AG09319 (cell line): ENCODE measurements at places on chromosomes 11 and 22.

- DNase-seq, result no peak
Measured at GRCh38 chr11:112554586-112554985, 293.9 kb upstream of the PLET1 start.

- DNase-seq, result no peak
Measured at GRCh38 chr22:44663256-44663999, 38.6 kb upstream of the PRR5 start.

- DNase-seq, result no peak
Measured at GRCh38 chr11:111205632-111206385, 39.7 kb upstream of the POU2AF2 start.

DNA sequence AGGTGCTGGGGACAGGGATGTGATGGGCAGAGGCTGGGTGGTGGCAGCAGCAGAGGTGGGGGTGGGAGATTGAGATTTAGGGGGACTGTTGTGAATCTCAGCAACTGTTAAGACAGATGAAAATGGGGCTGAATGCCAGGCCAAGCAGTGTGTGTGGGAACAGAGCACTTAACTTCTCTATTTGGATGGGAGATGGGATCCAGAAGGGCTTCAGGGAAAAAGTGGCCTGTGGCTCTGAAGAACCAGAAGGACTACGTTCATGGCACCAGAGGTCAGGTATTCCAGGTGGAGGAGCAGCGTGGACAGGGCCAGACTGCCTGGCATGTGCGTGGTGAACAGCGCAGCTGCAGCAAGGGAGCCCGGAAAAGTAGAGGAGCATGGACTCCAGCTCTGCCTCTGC, 82.6 kb upstream of the SYT13 start:
- DNase-seq, result no peak

DNA sequence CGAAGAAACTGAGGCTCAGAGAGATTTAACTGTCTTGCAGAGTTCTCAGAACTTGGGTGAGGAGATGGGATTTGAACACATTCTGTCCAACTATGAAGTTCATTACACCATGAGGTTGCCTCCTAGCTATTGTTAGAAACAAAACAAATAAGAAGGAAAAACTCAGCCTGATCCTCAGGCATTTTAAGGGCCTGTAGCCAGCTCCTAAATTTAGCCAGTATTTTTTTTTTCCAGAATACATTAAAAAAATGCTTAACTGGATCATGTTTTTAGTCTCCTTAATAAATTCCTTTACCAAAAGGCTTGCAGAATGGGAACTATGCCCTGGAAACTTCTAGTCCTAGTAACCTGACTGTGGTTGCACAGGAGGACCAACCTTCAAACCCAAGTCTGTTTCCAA, 212.0 kb downstream of the CSNK2A3 start:
- DNase-seq, result no peak

DNA sequence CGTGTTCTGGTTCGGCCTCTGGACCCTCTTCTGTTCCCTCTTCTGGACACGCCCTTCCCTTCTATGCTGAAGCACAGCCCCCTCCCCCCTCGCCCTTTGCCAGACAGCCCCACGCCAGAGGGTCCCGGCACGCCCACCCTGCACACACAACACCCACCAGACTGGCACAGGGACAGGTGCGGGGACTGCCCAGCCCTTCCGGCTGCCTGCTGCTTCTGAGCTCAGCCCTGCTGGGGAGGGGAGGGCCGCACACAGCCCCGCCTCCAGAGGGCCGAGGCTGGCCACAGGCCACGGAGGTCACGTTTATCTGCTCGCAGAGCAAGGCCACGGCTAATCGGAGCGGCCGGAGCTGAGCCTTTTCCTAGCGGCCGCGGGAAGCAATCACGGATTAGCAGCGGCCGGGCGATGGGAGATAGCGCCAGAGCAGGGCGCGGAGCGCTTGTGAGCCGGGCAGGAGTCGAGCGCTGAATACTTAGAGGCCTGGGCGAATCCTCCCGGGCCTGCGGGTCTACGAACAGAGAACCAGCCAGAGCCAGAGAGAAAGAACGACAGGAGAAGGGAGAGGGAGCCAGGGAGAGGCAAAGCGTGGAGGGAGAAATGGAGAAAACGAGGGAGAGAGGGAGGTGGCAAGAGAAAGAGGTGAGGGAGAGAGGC, 21.5 kb downstream of the OTUB1 start:
- no peak for DNase-seq

DNA sequence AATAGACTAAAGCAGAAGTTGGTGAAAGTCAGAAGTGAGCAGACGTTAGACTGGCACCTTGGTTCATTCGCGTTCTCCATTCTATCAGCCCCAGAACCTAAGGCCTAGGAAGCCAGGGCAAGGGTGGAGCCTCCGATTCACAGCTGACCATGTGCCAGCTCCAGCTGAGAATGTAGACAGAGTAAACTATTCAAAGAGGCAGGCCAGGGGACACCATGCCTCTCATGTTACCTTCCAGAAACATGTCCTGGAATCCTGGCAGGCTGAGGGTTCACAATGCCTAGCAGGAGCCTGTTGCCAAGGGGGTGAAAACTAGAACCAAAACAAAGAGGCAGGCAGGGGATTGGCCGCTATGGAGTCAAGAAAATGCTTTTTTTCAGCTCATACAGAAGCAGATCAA, 224.4 kb upstream of the POU2AF2 start:
- peak; percentile 24 for DNase-seq

- no peak for DNase-seq
Measured at GRCh38 chr11:12192794-12193514, 82.6 kb downstream of the MICAL2 start.

DNA sequence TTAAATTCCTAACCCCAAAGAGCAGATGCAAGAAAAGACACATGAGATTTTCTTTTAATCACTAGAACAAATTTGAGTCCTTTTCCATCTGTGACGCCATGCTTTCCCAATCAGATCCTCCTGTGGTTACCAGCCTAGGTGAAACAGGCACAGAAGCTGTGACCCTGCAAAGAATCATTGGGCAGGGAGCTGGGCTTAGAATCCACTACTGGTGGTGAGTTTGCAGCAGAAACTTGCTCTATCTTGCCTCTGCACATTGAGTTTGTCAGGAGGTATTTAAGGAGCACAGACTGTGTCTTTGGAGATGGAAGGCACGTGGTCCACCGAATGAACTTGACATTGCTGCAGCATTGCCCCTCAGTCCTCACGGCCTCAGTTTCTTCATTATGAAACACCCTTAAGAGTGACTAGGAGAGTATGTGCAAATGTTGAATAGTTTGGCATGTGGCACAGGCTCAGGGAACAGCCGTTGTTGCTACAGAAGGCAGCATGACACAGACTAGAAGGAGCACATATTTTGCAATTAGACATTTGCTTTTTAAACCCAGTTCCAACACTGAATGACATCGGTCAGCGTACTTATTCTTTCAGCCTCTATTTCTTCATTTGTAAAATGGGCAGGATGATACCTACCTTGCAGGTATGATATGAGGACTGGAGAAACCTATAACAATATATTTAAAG, 127.6 kb downstream of the DBX1 start:
- DNase-seq, result no peak

GRCh38 chr22:41873391-41873790, 40.5 kb downstream of the SREBF2 start:
- no peak for DNase-seq

- no peak for DNase-seq
Measured at GRCh38 chr11:116072601-116073410, 568.6 kb upstream of the CADM1 start.

DNA sequence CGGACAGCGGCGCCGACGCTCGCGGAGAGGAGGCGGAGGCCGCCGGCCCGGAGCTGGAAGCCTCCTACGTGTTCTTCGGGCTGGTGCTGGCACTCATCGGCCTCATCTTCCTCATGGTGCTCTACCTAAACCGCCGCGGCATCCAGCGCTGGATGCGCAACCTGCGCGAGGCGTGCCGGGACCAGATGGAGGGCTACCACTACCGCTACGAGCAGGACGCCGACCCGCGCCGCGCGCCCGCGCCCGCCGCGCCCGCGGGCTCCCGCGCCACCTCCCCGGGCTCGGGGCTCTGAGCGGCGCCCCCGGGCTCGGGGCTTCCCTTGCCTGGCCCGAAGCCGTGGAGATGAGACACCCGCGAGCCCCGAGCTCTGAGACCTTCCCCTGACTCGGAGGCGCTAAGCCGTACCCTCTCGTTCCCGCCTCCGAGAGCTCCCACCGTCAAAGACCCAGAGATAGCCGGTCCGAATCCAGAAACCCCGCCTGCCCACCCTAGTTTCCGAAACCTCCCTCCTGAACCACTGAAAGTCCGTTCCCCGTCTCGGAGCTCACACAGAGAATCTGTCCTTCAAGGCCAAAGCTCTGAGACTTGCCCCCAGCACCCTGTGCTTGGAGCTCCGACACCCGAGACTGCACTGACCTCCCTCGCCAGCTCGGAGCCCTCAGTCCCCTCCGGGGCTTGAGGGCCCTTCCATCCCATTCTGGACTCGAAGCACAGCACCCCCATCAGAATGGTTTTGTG, 1.5 kb downstream of the TPBGL start:
- DNase-seq, result no peak
